Left lung (tissue), 14 donors: ENCODE measurements at places on chromosomes 1 and 21.

GRCh38 chr1:21258331-21259134 lies 31.7 kb downstream of the ECE1 start:
- peaks cover 71% of the 10 kb centered on the region for H3K36me3 ChIP-seq
- no peaks in the 10 kb centered on the region for H3K27me3 ChIP-seq
- H3K4me3 ChIP-seq: no peak overlapping the region
- H3K4me1 ChIP-seq: peaks cover 24% of the 10 kb centered on the region

DNA sequence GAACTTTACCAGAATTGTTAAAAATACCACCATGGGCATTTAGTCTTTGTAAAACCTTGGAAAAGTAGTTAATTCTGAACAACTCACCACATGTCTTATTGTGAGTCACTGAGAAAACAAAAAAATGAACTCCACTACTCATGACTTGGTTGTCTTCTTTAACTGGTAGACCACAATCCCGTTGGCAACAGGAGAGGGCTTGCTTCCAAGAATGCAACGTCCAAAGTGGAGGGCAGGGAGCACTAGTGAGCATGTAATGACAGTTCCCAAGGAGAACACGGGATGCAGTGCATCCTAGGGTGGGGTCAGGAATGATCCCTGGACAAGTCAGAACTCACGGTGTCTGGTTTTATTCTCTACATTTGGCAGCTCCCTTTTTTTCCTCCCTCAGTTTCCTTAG lies 15.2 kb upstream of the HMCN1 start:
- DNase-seq: no peak
- H3K27me3 ChIP-seq: no peaks in the 10 kb centered on the region
- no peaks in the 10 kb centered on the region for H3K4me1 ChIP-seq
- H3K27ac ChIP-seq: no peak overlapping the region

DNA sequence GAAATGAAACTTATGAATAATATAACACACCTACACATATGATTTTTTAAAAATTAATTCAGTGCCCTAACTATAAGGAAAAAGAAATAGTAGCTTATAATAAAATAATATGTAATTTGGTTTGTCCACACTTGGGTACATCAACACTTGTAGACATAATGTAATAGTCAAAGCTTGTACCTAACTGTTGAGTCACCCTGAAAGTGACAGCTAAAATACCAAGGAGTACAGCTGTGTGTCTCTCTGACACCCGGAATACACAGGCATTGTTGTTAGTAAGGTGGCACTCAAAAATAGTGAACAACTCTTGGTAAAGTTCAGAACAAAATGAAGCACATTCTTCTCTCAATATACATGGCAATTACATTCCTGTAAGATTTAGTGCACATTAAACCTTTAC lies 243.4 kb downstream of the TRABD2B start:
- no peak for DNase-seq
- no peak overlapping the region for H3K27ac ChIP-seq
- no peaks in the 10 kb centered on the region for H3K36me3 ChIP-seq
- no peaks in the 10 kb centered on the region for H3K4me1 ChIP-seq
- no peaks in the 10 kb centered on the region for H3K27me3 ChIP-seq

GRCh38 chr1:29634324-29634723 lies 398.0 kb downstream of the PTPRU start:
- DNase-seq: no peak
- H3K27me3 ChIP-seq: peaks cover 15% of the 10 kb centered on the region
- no peak overlapping the region for H3K27ac ChIP-seq
- no peaks in the 10 kb centered on the region for H3K4me1 ChIP-seq

GRCh38 chr1:204446413-204447111 lies 34.9 kb upstream of the PPP1R15B start:
- peaks cover 41% of the 10 kb centered on the region for H3K4me1 ChIP-seq
- peak overlapping the region; percentile 37 for H3K27ac ChIP-seq
- peaks cover 54% of the 10 kb centered on the region for H3K36me3 ChIP-seq
- H3K27me3 ChIP-seq: no peaks in the 10 kb centered on the region
- peak; percentile 76 for DNase-seq

DNA sequence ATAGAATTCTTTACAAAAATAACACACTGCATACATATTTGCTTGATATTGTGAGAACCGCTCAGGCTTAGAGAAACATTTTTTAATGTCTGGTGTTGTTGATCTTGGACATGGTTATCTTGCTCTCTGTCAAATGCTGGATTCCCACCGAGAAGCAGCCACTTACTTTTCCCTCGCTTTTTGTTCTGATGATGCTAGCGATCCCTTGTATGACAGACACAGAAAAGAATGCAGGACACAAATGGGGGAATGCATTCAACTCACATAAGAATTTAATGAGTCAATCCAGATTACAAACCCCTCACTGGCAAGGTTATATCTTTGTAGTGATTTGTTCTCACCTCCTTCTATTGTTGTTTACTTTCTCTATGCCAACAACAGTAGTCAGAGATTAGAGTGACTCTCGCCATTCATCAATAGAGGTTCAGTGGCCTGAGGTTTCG lies 76.8 kb upstream of the AKT3 start:
- peaks cover 10% of the 10 kb centered on the region for H3K4me1 ChIP-seq
- H3K36me3 ChIP-seq: no peaks in the 10 kb centered on the region
- H3K4me3 ChIP-seq: no peak overlapping the region
- no peak for DNase-seq

DNA sequence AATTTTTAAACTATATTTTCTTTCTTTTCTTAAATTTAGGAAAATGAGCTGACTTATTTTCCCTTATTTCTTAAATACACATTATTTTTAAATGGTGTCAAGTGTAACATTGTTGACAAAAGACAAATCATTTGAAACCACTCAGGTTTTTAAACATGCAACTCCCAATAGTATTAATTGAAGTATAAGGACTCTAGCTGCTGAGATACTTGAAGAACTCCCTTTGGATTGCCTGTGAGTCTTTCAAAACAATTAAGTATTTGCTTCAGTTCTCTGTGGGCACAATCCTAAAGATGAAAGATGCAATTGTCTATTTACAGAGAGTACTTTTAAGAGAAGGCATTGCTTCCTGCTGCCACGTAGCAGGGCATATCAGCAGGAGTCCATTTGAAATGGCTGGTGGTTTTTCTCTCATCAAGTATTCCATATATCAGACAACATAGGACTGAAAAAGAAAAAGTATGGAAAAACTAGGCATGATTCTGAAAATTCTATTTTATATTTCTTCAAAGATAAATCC lies 373.4 kb downstream of the NEGR1 start:
- no peak overlapping the region for H3K27ac ChIP-seq
- H3K4me1 ChIP-seq: no peaks in the 10 kb centered on the region
- H3K27me3 ChIP-seq: no peaks in the 10 kb centered on the region
- no peak for DNase-seq

GRCh38 chr1:33275706-33276572 lies 19.6 kb downstream of the ZNF362 start:
- H3K27ac ChIP-seq: no peak overlapping the region
- no peak for DNase-seq
- H3K4me1 ChIP-seq: no peaks in the 10 kb centered on the region

- no peak overlapping the region for H3K4me3 ChIP-seq
- DNase-seq: no peak
- no peaks in the 10 kb centered on the region for H3K36me3 ChIP-seq
- H3K27ac ChIP-seq: no peak overlapping the region
- peaks cover 34% of the 10 kb centered on the region for H3K27me3 ChIP-seq
These were observed 3.2 kb downstream of the SERINC2 start for GRCh38 chr1:31416101-31416736.
